Osteocyte (in vitro differentiated cells): ENCODE measurements at places on chromosomes 16 and 17.

- DNase-seq, result no peak
Observed at GRCh38 chr17:78838574-78839005, 2.0 kb downstream of the USP36 start.

DNA sequence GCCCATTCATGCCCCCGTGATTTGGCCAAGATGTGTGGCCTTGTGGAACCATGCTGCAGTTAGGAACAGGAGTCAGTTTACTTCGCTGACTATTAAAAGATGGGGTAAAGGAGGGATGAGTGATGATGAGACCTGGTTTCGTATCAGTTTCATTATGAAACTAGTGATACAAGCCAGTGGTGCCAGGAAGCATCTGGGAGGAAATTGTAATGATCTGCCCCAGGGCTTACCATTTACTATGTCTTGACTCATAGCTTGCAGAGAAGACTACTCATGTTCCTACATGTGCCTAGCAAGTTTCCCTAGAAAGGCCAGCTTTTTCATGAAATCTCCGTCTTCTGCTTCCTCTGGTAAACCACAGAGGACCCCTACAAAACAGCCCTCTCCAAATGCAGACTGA is 23.2 kb downstream of the CDH3 start:
- no peak for DNase-seq

DNA sequence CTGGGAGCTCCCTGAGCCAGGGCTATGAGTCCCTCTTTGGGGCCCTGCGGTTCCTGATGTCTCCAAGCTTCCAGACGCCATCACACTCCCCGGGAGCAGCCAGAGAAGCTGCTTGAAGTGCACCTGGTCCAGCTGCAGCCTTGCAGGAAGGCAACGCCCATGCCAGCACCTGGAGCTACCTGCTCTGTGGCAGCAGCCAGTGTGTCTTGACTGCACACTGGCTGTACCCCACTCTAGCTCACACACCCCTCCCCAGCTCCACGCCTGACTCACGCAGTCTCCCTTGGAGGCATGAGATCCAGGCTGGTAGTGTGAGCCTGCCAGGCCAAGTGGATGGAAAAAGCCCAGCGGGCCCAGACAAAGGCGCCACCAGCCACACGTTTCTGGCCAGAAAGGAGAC is 63.3 kb downstream of the USP32 start:
- no peak for DNase-seq

GRCh38 chr17:37662353-37662752 is 19.1 kb upstream of the DDX52 start:
- DNase-seq, result no peak

- DNase-seq, result no peak
Observed at GRCh38 chr17:34349751-34350150, 6.5 kb upstream of the CCL13 start.
